ENCODE measurements at places on chromosomes 4 and X. TPM values are rescaled to one million over a fixed set of nuclear protein-coding genes. Genes with fewer than 3 reads are reported as not detected.

- no peak for DNase-seq
These were observed 40.1 kb downstream of the NOP14 start for GRCh38 chr4:2923141-2923551.

GRCh38 chrX:2387614-2388239, 113.0 kb downstream of the DHRSX start:
- no peak for DNase-seq

GRCh38 chrX:3403748-3404147, 57.3 kb upstream of the MXRA5 start:
- DNase-seq = no peak

- DNase-seq = no peak
These were observed 148.7 kb downstream of the PTCHD1 start for GRCh38 chrX:23483396-23483795.

Gene RBM47
- polyA plus RNA-seq = 25.9 TPM

- DNase-seq = no peak
These were observed 2.2 kb downstream of the ALAS2 start for GRCh38 chrX:55028611-55029010.

GRCh38 chr4:8048856-8049676, 109.4 kb upstream of the AFAP1 start:
- DNase-seq = peak; percentile 53

Gene BRS3
- polyA plus RNA-seq = not detected

Gene XAGE3
- 0.14 TPM for polyA plus RNA-seq

GRCh38 chr4:153211986-153212728, 7.9 kb downstream of the TRIM2 start:
- DNase-seq = no peak

GRCh38 chrX:41655631-41656030, 33.1 kb upstream of the GPR34 start:
- no peak for DNase-seq
